ENCODE measurements at places on chromosomes 6 and 20.
A peak's percentile ranks its signal among the peaks of the same experiment; 100 is the strongest.

- no peak for DNase-seq
Observed at GRCh38 chr6:12013307-12013719, 1.2 kb downstream of the HIVEP1 start.

DNA sequence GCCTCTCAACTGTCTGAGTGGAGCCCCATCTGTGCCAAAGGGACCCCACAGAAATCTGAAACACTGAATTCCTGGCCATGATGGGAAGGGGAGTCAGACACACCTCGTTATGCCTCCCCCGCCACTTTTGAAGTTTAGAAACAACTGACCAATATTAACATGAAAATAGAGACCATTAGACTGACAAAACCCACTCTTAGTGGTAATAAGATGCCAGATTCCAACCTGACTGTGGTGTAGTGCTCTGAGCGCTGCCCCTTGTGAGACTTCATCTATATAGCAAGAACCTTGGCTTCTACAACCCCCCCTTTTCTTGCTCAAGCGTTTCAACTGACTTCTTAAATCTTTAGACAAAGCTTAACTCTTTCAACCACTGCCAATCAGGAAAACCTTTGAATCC, 46.1 kb upstream of the UNC93A start:
- no peak for DNase-seq

DNA sequence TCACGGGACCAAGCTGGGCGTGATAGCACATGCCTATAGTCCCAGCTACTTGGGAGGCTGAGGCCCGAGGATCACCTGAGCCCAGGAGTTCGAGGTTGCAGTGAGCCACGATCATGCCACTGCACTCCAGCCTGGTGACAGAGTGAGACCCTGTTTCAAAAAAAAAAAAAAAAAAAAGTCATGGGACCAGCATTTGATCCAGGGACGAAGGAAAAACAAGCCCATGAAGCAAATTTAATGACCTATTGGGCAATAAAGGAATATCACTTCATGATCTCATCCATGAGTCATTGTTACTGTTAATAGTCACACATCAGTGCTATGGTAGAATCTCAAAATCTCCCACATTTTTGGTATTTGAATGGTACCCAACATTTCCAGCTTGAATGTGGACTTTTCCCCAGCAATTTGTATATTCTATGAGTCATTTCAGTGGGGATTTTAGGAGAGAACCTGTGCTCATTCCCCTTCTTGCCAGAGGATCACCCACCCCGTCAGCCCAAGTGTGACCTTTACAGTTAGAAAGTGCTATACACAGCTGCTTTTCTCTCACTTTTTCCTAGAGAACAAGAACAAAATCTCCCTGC, 8.5 kb upstream of the SOD2 start:
- DNase-seq: no peak

- no peak for DNase-seq
Observed at GRCh38 chr6:46191961-46192360, 21.2 kb upstream of the ENPP5 start.

DNA sequence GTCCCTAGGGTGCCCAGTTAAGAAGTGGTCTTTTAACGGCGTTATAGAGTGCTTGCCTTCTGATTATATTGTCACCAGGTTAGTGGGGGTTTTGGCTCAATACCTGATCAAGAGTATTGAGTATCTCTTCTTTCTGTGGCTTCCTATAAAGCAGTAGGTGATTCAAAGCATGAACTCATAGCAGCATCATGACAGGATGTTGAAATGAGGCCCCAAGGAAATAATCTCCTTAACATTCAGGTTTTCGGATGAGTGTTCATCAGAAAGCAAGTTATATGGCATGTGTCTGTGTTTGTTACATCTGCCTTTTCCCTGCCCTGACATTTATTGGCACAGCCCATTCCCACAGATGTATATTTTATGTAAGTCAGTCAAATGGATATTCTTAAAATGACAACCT, 301.0 kb downstream of the FARS2 start:
- no peak for DNase-seq

DNA sequence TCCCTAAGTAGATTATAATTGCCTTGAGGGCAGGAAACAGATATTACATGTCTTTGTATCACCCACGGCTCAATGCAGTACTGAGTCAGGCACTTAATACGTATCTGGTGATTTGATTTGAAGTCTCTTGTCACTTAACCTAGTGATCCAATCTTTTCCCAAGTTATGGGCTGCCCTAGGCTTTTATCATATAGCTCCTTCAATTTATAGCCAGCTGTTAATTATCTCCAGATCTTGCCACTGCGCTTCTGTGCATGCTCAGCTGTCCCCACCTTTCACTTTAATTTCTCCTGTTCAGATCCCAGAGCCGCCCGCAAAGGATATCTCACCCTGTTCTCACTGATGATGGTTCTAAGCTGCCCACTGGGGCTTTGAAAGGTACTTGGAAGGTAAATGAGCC, 41.9 kb downstream of the SNHG17 start:
- DNase-seq: no peak

GRCh38 chr20:9359561-9360308, 154.7 kb upstream of the LAMP5 start:
- peak; percentile 42 for DNase-seq

DNA sequence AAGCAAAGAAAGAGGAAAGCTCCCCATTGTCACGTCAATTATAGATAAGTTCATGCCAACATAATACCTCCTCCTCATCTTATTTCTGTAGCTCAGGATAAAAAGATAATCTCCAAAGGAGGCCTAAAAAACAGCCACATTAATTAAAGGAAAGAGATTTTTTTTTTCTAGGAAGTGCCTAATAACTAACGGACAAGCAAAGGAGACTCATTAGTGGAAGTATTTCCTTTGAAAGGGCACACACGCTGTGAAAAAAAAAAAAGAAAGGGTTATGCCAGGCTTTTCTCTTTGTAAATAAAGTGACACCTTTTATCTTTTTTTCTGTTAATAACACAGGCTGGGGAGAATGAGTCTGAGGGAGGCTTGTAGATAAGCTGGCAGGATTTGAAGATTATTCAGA, 55.7 kb downstream of the PCSK2 start:
- DNase-seq: no peak

DNA sequence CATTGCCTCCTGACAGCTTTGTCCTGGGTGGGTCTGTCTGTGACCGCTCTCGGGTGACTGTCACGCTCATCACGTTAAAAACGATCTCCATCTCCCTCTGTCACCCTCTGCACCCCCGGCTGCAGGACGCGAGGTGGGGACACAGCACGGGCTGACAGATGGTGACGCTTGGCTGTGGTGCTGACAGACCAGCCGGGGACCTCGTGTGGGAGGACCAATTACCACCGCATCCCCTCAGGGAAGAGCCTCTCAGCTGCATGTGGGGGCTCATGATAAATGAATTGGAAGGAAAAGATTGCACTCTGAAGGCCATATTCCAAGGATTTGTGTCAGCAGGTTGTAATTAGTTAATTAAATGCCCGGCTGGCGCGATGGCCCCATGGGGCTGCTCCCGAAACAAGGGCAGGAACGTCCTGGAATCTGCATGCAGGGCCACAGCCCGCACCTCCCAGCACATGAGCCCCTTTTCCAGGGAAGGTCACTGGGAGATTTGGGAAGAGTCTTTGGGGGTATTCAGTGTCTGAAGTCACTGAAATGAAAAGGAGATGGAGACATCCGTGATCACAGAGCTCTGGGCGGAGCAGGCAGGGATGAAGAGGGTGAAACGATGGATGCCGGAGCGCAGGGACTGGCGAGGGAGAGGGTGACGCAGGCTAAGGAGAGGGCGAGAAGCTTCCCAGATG, 87.1 kb downstream of the ERMARD start:
- DNase-seq: no peak

GRCh38 chr6:167577891-167578361, 248.8 kb upstream of the AFDN start:
- DNase-seq: no peak

DNA sequence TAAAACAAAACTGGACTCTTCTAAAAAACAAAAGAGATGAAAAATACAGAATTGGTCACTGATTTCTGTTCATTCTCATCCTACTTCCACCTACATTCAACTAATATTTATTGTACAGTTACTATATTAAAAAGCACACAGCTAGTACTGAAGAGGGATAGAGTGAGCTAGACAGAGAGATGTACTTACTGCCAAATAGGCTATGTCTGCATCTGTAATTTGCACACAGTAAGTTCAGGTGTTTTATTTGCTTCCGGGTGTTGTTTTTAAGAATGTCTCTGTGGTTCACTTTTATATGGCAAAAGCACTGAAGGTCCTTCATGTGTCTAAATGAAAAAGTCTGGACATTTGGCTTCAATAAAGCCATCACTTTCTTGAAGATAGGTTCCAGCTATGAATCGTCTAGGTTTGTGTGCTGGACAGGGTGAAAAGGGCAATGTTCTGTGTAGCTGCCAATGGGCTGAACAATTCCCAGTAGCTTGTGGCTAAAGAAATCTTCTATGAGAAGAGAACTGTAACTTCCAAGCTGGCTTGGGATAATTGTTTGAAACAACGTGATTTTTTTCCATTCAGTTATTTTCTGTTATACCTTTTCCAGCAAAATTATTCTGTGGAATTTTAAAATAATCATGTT, 47.3 kb downstream of the EPB41L2 start:
- DNase-seq: no peak

DNA sequence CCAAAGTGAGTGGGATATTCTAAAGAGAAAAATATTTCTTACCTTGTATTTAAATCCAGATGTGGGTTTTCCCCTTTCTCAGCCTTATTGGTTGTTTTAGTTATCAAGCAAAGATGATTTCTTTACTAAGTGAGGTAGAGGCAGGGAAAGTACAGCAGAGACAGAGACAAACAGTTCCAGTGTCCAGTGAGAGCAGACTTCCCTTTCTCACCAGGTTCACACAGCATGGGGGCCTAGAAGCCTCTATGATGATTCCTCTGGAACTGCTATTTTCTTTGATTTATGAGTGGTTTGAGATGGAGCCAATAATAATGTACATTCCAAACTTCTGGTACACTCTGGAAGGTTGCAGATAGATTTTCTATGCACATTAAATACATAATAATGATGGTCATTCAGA, 234.0 kb upstream of the MARCKS start:
- DNase-seq: no peak

DNA sequence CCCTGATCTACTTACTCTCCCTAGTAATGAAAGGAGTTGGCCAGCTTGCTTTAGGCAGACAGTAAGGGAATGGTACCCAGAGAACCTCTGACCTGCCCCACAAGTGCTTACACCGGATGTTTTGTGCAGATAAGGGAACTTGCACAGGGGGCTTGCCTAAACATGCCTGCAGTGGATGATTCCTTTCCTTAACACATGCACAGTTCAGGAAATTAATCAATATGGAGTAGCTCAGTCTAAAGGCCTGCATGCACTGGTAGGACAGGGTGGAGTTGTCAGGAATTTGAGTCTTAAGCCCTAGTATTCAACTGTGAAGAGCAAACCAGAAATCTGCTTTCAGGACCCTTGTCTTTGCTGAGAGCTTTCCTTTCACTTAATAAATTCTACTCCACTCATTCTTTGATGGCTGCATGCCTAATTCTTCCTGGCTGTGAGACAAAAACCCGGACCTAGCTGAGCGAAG, 3.9 kb upstream of the TRIM38 start:
- DNase-seq: no peak

GRCh38 chr6:63527658-63528514, 44.4 kb upstream of the LOC128125822 start:
- DNase-seq: peak; percentile 22

GRCh38 chr6:165178056-165178455, 131.3 kb downstream of the C6orf118 start:
- no peak for DNase-seq

- no peak for DNase-seq
Observed at GRCh38 chr20:63498960-63499337, at the start of gene EEF1A2. TSS of gene EEF1A2 (minus strand) at chr20:63499083. CDS start at chr20:63497763, 1,320 bp downstream.

- DNase-seq: no peak
Observed at GRCh38 chr20:59032713-59033059, 551 bp upstream of the ATP5F1E start.

- no peak for DNase-seq
Observed at GRCh38 chr6:92690997-92691599, 728.3 kb downstream of the EPHA7 start.

DNA sequence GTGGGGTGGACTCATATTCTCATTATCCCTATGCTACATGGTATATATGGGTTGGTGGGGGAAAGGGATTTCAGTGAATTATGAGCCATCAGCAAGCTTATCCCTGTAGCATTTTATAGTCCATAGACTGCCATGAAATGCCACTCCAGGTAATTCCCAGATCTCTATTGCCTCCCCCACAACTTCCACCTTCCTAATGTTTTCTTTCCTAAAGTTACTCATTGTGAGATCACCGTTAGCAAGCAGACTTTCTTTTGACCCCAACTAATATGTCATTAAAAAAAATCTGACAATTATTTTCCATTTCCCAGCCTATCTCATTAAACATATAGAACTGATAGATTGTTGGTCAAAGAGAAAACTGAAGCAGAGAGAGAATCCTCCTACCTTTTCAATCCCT, 40.7 kb upstream of the TBX18 start:
- no peak for DNase-seq

DNA sequence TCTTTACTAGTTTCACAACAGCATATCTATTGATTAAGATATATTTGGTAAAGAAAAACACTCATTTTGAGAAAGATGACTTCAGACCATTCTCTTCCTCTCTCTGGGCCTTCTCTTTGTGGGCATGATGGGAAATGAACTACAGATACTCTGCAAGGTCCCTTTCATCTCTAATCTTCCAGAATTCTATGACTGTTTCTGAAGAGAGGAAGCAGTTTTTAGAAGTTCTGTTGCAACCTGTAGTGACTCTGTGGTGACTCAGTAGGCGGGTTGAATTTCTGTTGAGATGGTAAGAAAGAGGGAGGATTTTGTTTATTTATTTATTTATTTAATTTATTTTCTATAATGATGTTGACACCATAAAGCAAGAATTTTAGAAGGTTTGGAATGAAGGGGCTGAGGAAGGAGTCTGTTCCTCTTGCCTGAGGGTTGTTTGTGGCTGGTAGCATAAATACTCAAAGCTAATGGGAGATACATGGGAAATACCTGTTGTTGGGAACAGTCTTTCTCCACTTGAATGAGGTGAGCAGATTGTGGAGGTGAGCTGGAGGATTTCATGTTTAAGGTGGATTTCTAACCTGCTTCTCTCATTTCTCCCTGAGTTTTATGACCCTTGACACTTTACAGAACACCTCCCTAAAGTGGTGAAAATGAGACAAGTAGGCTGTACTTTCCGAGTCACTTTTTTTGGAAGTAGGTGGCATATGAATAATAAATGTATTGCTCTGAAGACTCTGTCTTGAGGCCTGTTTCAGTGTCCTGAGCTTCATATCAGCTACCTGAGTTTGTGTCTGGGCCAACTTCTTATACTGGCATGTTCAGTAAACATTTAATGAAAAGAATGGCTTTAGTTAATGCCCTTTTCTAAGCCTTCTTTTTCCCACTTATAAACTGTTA, 15.0 kb downstream of the ACSS2 start:
- no peak for DNase-seq

GRCh38 chr6:148972481-148972880, 225.7 kb downstream of the UST start:
- DNase-seq: no peak

All from glomerular endothelial cell (primary cell).